ENCODE measurements at places on chromosomes 4 and X. TPM values are rescaled to one million over a fixed set of nuclear protein-coding genes. Genes with fewer than 3 reads are reported as not detected.

ZXDB gene
- 7.4 TPM for total RNA-seq

PDE5A gene
- total RNA-seq = 1.4 TPM

MAGEA9B gene
- total RNA-seq = not detected

ETDB gene
- total RNA-seq = not detected

SPANXC gene
- total RNA-seq = not detected

P2RY8 gene
- 122 TPM for total RNA-seq

GRCh38 chr4:22881411-22881810, 188.7 kb downstream of the GBA3 start:
- DNase-seq = no peak

DNA sequence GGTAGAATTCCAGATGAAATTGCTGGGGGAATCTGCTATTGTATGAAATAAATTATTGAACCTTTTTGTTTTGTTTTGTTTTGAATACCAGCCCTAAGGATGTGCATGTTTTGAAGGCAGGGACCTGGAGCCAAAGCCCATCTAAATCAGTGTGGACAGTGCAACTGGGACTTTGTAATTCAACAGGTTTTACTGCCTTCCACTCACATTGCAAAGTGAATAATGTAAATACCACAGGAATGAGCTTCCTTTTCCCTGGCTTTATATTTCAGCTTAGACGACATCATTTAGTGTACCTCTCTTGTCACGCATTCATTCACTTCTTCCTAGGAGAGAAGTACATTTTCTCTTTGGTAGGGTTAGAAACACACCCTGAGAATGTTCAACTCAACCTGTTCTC, 795.0 kb downstream of the CENPC start:
- no peak for DNase-seq

- DNase-seq = no peak
Observed at GRCh38 chr4:99366491-99366890, 13.9 kb upstream of the ADH1C start.

DNA sequence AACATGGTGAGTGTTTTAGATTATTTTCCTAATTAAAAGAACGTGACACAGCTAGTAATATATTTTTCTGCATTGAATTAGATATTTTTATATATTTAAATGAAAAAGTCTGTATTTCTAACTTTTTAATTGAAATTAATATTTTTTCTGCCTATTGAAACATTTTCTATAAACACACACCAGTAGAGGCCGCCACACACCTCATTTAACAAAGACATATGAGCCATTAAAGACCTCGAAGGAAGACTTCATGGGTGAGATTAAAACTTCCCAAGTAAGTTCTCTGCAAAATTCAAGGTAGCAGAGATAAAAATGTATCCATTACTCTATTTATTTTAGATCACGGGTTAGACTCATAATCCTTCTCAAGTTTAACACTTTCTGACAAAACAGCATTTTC, 8.3 kb downstream of the SLITRK2 start:
- DNase-seq = peak; percentile 1
